Cortex of kidney (tissue), 1 donor: ENCODE measurements at places on chromosomes 1 and 21.

DNA sequence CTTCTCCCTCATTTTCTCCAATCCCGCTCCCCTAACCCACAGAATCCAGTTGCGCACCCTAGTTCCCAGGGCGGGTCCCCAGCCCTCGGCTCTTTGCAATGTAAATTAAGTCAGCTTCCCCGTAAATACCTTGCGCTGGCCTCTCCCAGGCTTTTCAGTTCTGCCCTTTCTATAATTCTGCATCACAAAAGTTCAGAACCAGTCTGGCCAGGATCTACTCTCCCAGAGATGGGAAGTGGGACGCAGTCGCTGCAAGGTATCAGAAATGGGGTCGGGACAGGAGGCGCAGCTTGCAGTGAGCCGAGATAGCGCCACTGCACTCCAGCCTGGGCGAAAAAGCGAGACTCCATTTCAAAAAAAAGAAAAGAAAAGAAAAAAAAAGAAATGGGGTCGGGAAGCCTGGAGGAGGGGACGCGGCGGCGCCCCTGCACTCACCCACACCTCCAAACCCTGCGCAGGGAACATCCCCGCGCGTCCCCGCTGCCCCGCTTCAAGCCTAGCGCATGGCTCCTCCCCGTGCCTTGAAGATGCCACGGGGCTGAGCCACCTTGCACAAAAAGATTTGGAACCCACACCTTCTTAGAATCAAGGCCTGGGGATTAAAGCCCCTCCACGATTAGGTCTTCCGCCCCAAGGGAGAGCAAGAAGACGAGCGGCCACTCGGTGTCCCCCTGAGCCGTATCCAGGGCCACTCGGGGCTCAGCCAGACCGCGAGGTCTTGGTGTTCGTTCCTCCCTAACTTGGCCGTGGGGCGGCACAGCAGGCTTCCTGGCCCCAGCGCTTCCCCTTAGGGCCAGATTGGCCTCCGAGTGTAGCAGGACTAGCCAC is 27.2 kb upstream of the ITLN2 start:
- DNase-seq, result no peak

DNA sequence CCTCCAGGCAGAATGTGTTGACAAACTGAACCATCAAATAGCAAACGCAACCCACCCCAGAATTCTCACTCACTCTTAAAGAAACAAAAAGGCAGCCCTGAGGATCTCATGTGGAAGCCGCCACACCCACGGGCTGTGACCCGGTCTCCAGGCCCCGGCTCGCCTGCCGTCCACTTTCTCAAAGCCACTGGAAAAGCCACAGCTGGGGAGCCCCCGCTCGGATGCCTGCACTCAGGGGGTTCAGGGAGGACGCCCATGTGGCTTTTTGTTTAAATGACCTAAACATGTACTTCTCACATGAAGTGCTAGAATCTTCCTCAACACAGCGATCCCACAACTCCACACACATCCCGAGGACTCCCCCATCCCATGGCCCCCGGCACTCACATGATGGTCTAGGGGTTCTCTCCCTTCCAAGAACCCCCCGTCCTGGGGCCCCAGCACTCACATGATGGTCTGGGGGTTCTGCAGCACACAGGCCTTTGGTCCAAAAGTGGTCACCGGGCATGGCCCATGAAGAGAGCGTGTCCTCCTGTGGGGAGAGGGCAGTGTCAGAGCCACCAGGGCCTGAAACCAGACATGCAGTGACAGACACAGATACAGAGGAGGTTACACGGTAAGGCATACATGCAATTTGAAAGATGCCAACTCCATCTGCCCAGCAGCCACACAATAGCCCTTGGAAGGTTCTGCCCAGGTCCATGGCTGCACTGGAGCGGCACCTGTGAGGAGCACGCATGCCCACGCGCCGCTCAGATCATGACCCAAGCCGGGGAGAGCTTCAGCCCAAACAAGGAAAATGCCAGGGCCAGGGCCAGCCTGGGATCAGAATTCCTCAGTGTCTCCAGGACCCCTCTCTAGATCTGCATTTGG is 16.5 kb downstream of the NADK start:
- DNase-seq, result no peak

GRCh38 chr1:62688687-62689085 is 500 bp upstream of the DOCK7 start:
- no peak for DNase-seq

GRCh38 chr1:3978990-3979325 is 78.9 kb upstream of the C1orf174 start:
- DNase-seq, result no peak

- no peak for DNase-seq
These were observed 77.0 kb downstream of the MORN1 start for GRCh38 chr1:2314273-2314802.

GRCh38 chr1:17145648-17146047 is 26.4 kb upstream of the PADI2 start:
- DNase-seq, result no peak

GRCh38 chr1:3019516-3020051 is 1.7 kb upstream of the ACTRT2 start:
- DNase-seq, result no peak

GRCh38 chr1:156586323-156586722 is 5.3 kb upstream of the NAXE start:
- DNase-seq, result no peak

DNA sequence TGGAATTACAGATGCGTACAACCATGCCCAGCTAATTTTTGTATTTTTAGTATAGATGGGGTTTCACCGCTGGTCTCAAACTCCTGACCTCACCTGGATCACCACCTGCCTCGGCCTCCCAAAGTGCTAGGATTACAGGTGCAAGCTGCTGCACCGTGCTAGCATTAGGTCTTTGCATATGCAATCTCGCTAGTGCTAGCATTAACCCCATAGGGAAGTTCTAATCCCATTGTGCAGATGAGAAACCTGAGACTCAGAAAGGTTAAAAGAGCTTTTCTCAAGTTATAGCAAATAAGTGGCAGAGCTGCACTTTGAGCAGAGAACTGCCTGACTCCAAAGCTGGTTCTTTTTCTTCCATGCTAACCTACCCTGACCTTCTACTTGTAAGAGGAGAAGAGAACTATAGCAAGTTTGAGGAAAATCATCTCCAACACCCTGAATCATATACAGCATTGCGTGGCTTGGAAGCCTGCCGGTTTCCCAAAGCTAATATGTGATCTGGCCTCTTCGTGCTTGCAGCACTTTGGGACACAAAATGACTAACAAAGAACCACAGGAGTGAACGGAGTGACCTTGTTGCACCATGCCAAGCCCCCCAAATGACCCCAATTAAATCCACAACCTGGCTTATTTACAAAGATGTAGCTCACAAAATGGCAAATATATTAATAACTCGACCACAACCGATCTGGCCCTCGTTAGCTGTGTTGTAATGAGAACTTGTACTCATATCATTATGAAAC is 185.1 kb downstream of the TM2D1 start:
- DNase-seq, result no peak

DNA sequence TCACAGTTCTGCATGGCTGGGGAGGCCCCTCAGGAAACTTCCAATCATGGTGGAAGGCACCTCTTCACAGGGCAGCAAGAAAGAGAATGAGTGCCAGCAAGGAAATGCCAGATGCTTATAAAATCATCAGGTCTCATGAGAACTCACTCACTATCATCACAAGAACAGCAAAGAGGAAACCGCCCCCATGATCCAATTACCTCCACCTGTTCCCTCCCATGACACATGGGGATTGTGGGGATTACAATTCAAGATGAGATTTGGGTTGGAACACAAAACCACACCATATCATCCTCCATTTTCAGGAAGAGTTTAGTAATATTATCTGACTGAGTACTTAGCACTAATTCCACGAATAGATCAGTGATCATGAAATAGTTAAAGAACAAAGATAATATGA is 244.2 kb downstream of the LMO4 start:
- DNase-seq, result no peak

DNA sequence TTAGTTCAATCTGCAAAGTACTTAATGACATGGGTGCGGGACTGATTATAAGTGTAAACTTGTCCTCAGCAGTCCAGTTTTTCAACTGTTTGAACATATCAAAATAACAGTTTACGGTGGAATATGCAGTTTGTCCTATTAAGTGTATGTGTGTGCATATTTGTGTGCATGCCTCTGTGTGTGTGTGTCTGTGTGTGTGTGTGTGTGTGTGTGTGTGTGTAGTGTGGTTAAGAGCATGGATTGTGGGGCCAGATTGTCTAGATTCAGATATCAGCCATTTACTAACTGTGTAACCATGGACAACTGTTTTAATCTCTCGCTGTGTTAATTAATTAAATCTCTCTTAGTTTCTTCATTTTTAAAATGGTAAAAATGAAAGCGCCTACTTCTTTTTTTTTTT is 39.0 kb downstream of the NEXN start:
- no peak for DNase-seq

DNA sequence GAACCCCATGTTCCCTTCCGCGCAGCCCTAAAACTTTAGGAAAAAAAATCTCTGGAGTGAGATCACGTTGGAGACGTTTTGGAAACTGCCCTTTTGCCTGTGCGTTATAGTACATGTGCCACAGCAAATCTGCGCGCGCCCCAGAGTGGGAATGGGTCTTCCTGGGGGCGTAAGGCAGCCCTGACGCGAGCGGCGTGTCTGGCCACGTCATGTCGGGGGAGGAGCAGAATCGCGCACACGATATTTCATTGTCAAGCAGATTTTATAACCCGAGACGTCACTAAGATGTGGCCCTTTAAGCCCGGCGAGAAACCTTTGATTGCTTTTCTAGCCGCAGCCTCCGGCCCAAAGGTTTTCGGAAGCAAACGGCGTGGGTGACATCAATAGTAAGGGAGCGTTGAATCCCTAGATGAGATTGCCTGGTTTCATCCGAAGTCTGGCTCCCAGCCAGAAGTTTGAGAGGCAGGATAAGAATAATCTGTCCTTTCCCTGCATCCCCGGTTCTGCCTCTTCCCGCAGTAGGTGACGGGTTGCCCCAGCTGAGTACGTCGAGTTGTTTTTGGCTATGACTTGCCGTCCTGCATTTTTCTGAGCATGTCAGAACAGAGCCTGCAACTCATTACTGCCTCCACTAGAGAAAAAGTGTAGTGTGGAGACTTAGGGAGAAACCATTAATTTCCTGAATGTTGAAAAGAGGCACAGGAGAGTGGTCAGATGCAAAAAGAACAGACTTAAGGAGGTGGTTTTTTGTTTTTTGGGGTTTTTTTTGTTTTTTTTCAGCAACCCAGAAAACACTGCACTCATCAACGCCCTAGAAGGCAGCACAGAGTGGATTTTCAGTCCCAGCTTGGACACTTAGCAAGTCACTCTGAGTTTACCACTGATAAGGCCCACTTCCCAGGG is 817 bp upstream of the PMVK start:
- no peak for DNase-seq

- DNase-seq, result no peak
These were observed 23.1 kb upstream of the UMODL1 start for GRCh38 chr21:42047821-42048613.

DNA sequence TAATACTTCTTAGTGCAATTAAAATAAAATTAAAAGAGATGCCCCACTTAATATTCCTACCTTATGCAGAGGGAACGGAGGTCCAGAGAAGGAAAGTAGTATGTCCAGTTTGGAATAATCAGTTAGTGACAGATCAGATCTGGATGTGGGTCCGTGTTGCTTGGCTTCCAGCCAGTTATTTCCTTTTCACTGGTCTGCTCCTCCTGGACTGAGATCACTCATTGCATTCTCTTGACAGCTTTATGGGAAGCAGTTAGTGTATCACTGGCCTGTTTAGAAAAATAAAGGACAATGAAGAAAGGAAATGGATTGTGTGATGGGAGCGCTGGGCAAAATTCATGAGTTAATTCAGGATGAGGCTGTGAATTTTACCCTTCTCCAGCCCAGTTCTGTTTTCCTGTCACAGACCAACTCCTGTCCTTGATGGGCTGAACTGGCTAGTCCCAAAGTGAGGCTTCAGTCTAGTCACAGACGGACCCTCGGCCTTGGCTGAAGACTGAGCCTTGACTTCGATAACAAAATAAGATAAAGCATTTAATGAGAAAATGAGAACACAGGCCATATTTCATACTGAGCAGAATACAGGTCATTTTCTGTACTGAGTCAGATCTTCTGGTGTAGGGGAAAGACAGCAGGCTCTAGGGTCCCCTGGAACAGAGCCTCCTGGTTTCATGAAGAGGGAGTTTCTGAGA is 85.2 kb upstream of the TRABD2B start:
- DNase-seq, result no peak

GRCh38 chr1:224582041-224582440 is 34.1 kb upstream of the CNIH3 start:
- no peak for DNase-seq

DNA sequence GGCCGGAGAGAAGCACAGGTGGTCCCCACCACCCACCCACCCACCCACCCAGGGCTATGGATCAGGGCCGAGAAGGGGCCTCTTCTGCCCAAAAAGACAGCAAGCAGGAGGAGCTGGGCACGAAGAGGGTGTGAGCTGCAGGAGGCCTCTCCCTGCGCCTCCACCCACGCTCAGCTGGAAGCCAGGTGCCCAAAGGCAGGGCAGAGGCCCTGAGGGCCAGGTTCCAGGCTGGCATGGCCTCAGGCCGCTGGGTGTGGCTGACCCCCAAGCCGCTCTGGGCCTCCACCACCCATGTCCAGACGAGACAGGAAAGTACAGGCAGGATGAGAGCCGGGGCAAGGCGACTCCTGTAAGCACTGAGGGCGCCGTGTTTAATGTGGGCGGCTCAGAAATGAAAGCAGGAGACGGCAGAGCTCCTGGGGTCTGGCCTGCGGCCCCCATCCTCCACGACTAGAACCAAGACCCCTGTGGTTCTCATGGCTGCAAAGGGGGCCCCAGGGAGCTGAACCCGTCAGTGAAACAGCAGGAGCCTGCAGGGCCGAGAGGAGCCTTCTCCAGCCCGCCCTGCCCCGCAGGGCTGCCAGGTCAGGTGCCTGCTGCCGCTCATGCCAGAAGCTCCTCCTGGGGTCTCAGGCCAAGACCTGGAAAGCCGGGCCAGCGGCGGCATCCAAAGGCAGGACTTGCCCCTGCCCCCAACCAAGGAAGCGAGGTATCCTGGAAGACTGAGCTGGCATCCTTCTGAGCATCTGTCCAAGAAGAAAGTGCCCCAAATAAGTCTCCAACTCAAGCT is 56.0 kb downstream of the MEGF6 start:
- no peak for DNase-seq

GRCh38 chr1:108129999-108130398 is 70.1 kb downstream of the SLC25A24 start:
- DNase-seq, result no peak

GRCh38 chr1:68206848-68207689 is 25.3 kb downstream of the WLS start:
- no peak for DNase-seq
